ENCODE measurements at places on chromosomes 11 and 22. TPM values are rescaled to one million over a fixed set of nuclear protein-coding genes. Genes with fewer than 3 reads are reported as not detected.
A peak's percentile ranks its signal among the peaks of the same experiment; 100 is the strongest.

DNA sequence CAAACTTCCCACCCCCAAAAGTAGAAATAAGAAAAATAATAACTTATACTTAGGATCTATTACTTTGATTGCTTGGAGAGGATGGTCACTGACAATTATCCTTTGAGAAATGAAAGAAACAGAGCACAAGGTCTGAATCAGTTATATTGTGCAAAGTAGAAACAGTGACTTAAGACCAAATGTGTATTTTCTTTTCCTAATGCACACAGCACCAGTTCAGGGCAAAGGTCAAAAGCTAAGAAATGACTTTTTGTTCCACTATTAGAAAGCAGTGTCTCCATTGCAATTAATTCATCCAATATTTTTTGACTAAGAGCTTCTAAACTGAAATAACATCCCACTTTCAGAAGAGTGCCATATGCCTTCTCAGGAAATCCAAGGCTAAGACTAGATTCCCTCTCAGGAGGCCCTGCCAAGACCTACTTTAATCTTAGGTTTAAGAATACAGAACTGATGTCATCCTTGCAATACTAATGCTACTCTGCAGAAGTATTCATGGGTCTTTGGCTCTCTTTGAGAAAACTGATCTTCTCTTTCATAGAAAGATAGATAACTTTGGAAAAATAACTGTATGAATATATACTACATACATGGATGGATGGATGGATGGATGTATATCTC lies 147.0 kb downstream of the APOL5 start:
- no peak for DNase-seq

- DNase-seq = no peak
These were observed 3.5 kb downstream of the MYO18B start for GRCh38 chr22:25745341-25746011.

- no peak for DNase-seq
These were observed 102.1 kb downstream of the NECTIN1 start for GRCh38 chr11:119626871-119627270.

- DNase-seq = no peak
These were observed 25.4 kb downstream of the MICAL3 start for GRCh38 chr22:17998913-17999312.

DNA sequence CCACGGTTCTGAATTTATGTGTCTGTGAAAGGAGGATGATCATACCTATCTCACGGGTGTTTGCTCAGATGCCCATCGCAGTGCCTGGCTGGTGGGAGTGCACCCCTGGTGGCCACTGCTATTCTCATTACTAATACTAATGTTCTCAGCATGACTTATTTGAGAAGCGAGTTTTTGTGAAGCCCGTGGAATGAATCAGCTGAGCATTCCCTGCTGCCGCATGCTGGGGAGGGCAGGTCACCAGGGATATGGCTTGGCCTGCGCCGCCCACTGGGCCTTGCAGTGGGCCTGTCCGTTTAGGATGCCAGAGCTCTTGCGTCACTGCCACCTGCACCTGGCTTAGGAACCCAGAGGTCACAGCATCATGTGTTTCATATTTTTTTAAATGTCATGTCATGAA lies 16.9 kb downstream of the CTTN start:
- DNase-seq = no peak

DNA sequence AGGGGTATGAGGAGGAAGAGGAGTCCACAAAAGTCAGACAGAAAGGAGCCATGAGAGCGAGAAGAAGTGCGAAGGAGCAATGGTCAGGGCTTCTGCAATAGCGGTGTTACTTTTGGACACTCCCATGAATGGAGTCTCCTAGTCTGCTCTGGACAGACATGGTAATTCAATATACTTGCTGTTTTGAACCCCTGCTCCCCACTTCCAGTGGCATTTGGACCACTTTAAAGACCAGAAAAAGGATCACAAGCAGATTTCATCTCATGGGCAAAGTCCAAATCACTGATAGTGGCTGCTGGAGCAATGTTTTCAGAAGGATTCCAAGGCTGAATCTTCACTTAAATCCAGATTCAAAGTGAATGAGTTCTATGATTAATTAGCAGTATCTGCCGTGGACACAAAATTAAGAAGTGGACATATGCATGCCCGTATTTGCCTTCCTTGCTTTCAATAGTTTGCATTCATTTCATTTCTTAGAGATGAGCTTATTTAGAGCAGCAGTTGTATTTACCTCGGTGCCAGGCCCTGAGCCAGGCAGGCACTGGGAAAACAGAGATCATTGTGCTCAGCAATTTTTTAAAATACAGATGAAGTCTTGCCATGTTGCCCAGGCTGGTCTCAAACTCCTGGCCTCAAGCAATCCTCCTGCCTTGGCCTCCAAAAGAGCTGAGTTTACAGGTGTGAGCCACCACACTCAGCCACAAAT lies 72.0 kb downstream of the SLC1A2 start:
- DNase-seq = no peak

GRCh38 chr22:17563936-17564391 lies 666 bp downstream of the SLC25A18 start:
- peak; percentile 53 for DNase-seq

GRCh38 chr11:123233975-123234334 lies 38.9 kb upstream of the CLMP start:
- no peak for DNase-seq

- DNase-seq = peak; percentile 90
These were observed 7.7 kb downstream of the SLC25A18 start for GRCh38 chr22:17570851-17571631.

- DNase-seq = no peak
These were observed 9.9 kb downstream of the ADAMTS15 start for GRCh38 chr11:130458410-130458729.

- no peak for DNase-seq
These were observed 64.1 kb downstream of the TBC1D22A start for GRCh38 chr22:46826438-46827135.

- no peak for DNase-seq
These were observed 25.3 kb downstream of the UEVLD start for GRCh38 chr11:18563090-18563730.

DNA sequence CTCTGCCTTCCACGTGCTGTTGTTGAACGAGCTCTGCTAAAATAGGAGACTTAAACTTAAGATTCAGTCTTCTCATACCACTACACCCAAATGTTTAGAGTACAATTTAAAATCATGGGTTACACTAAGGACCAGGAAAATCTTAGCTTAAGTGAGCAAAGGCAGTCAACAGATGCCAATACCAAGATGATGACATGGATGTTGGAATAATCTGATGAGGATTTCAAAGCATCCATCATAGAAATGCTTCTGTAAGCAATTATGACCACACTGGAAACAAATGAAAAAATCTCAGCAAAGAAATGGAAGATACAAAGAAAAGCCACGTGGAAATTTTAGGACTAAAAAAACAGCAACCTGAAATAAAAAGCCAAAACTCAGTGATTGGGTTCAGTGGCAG lies 109.8 kb downstream of the ATXN10 start:
- DNase-seq = no peak

- peak; percentile 67 for DNase-seq
These were observed 8.9 kb downstream of the RELT start for GRCh38 chr11:73384872-73385689.

GRCh38 chr11:61071208-61071681 lies 31.0 kb upstream of the CD5 start:
- no peak for DNase-seq

DNA sequence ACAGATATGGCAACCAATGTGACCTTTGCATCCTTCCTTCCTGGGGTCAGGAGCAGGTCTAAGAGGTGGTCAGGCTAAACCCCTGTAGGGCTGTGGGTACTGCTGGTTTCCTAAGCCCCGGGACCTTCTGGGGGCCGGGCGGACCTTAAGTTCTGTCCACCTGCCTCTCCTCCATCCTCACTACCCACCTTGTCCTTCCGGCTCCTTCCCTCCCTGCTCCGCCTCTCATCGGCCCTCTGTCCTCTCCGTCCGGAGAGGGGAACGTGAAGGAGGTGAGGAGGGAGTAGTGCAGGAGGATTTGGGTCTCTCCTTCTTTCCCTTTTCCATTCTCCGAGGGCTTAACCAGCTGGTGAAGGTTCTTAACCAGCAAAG lies 28.3 kb upstream of the PARVB start:
- DNase-seq = no peak

DNA sequence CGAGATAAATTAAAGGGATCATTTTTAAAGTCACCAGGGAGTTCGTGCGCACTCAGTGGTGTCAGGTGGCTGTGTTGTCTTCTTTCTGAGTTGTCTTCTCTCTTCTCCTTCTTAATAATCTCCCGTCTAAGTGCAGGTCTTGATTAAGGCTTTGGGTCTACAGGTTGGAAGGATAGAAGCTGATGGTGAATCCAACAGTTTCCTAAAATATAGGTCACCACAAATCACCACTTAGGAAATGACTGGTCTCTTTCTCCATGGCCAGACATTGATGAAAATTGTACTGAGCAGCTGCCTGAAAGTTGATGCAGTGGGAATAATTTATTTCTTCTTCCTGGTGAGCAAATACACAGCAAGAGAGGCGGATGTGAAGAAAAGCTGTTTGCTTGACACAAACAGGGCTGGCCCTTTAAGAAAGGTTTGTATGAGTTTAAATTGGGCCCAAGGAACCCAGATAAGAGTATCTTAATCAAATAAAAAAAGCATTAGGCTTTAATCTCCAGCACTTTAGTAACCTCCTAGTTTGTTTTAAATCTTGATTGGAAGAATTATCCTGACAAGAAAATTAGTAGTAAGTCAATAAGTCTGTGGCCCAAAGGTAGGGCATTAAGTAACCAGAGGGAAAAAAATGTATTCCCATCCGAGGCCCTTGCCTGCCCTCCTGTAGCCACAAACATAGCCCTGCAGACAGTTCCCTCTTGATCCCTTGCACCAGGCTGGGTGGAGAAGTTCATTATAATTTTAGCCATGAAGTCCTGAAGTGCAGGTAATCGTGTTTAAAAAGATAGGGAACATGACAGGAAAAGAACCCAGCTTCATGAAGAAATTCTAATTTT lies 245.8 kb downstream of the KIRREL3 start:
- DNase-seq = no peak

DNA sequence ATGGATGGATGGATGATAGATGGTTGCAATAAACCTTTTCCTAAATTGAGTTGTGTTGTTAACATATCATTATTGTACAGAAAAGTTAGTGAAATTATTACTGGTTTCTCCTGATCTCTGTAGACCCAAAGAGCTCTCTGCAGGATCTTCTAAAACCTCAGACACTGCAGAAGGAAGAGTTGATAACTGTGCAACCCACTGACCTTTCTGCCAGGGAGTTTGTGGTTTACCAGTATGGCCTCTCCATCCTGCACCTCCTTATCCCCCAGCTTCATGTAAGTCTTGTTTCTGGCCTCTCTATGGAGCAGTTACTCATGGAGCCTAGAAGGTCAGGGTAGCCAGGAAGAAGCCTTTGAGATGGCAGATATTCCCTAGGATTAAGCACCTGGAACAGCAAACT lies 45.6 kb downstream of the BTG4 start:
- DNase-seq = no peak

GRCh38 chr11:102927624-102927990 lies 27.9 kb downstream of the MMP13 start:
- DNase-seq = no peak

DNA sequence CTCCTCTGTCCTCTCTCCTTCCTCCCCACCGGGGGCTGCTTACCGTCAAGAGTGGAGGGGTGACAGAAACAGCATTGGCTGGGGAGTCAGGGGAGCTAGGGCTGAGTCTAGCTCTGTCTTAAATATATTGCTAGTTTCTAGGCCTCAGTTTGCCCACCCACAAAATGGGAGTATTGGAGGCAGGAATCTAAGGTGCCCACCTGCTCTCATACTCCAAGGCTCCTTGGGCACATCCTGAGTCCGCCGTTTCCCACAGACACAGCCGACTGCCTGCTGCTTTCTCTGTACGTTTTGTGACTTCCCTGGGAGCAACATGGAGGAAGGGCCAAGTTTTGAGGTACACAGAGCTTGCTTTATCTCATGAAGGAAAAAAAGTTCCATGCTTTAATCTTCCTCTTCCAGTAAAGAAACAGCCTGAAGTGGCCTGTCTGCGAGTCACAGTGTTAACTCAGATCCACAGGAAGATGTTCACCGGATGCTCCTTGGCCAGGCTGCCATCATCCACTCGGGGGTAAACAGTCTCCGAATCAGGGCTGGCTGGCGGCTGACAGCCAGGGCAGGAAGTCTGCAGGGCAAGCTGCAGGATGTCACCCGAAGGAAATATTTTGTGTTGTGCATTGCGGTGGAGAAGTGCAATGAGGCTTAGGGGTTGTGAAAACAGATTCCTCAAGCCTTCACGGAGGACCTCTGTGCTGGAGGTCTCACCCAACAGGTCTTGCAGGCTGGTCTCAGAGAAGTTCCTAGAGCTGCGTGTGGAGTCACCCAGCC lies 11.0 kb upstream of the CERK start:
- DNase-seq = peak; percentile 68

DNA sequence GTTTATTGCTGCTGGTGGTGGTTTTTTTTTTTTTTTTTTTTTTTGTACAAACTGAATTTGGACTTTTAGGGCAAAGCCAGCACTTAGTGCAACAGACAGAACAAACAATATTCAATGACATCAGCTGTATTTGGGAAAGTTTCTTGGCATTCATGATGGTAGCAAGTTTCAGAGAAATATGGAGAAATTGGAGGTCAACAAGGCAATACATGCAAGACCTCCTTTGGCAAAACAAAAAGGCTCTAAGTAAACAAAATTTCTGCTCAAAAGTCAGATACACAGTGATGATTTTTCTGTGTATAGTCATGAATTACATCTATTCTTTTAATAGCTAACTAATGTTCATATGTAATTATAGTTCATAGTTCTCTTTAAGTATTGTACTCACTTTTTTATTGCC lies 612.5 kb upstream of the LUZP2 start:
- DNase-seq = no peak

DNA sequence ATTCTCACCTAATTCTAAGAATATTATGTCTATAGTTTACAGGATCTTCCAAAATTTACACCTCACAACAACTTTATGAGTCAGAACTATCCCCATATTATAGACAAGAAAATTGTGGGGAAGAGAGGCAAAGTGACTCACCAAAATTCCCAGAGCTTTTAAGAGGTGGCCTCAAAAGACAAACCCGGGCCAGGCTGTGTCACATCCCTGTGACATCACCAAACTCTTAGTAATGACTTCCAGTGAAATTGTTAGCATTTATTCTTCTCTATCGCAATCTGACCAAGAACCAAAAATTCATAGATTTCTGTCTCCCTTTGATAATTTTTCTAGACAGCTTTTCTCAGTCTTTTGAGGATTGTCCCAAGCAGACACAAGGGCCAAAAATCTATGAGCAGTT lies 134.3 kb downstream of the SNX19 start:
- peak; percentile 45 for DNase-seq

Gene MUC2
- total RNA-seq = 0.26 TPM

Gene DDTL
- 2.1 TPM for total RNA-seq

Gene SEPTIN3
- 0.24 TPM for total RNA-seq

Gene AGBL2
- 0.44 TPM for total RNA-seq

Gene WT1
- total RNA-seq = 4.5 TPM

Gene ZNF70
- total RNA-seq = 5.6 TPM

Gene LDHAL6A
- total RNA-seq = not detected

Gene LSP1
- total RNA-seq = 31.2 TPM

All from left cardiac atrium (tissue), 4 donors.